DND-41 (cell line): ENCODE measurements at places on chromosomes 4 and X.

- peak; percentile 56 for DNase-seq
Measured at GRCh38 chrX:151680805-151681204, 14.5 kb upstream of the PRRG3 start.

- no peak for DNase-seq
Measured at GRCh38 chr4:165926307-165926706, 53.3 kb downstream of the TLL1 start.

DNA sequence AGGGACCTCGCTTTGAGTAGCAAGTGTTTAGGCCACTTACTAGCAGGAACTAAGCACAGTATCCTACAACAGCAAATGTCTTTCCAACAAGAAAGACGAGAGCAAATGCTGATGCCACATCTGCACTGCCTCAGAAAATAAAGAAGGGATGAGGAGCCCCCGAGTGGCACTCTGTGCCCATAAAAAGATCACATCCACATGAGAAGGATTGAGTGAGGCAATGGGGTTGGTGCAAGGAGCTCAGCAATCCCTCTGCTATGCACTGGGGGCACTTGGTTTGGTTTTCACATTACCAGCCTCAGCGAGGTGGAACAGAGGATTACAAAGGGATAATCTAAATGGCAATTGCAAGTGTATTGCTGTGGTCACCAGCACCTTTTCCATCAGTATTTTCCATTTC lies 252.8 kb upstream of the SLC7A11 start:
- DNase-seq: peak; percentile 45

DNA sequence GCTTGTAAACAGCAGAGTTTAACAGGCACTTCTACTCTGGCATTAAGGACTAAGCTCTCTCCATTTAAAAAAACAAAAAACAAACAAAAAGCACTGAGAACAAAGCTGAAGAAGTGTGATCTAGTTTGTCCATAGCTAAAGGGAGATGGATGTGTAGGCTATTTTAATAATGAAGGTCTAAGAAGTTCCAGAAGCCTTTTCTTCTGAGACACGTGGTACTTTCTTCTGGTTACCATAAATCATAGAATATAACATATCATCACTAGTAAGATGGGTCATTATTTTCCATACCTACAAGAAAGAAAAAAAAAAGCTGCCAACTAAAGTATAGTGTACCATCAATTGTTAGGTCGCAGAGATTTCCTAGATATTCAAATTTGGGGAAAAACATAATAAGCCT lies 722 bp upstream of the NBDY start:
- no peak for DNase-seq

- DNase-seq: no peak
Measured at GRCh38 chr4:159282329-159282728, 179.4 kb downstream of the RAPGEF2 start.

GRCh38 chr4:2771264-2771663 lies 15.1 kb upstream of the TNIP2 start:
- DNase-seq: no peak

DNA sequence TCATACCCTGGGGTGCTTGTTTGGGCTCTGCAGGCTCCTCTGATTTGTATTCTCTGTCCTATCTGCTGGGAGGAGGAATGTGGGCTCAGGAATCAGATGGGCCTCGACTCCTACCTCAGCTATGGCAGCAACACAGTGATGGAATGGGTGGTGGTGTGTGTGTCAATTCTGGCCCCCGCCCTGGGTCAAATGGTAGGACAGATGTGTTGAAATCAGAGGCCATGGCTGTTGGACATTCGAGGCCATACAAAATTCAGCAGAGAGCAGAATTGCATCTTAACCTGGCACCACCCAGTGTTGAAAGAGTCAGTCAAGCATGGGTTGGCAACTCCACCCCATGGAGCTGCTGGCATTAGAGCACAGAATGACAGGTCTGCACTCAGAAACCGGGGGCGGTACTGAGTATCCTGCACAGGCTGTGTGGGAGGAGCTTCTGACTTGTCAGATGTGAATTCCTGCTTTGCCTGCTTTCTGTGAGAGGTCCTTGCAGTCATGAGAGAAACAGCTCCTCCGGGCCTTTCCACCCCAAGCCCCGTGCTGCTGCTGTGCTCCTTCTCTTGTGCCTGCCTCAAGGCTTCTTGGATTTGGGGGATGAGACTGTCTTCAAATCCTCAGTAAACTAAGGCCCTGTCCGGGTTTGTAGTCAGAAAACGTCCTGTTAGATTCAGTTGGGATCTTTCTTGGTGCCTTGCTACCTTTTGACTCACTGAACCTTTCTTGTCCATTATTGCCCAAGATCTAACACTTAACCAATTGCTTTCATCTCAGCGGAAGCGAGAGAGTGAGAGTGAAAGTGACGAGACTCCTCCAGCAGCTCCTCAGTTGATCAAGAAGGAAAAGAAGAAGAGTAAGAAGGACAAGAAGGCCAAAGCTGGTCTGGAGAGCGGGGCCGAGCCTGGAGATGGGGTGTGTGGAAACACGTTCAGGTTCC lies 13.0 kb downstream of the DKC1 start:
- peak; percentile 21 for DNase-seq

GRCh38 chr4:168057412-168057811 lies 34.9 kb upstream of the ANXA10 start:
- no peak for DNase-seq

- no peak for DNase-seq
Measured at GRCh38 chrX:119237562-119237942, 1.5 kb downstream of the PGRMC1 start.

GRCh38 chrX:18574591-18574990 lies 97.3 kb downstream of the RS1 start:
- DNase-seq: no peak

DNA sequence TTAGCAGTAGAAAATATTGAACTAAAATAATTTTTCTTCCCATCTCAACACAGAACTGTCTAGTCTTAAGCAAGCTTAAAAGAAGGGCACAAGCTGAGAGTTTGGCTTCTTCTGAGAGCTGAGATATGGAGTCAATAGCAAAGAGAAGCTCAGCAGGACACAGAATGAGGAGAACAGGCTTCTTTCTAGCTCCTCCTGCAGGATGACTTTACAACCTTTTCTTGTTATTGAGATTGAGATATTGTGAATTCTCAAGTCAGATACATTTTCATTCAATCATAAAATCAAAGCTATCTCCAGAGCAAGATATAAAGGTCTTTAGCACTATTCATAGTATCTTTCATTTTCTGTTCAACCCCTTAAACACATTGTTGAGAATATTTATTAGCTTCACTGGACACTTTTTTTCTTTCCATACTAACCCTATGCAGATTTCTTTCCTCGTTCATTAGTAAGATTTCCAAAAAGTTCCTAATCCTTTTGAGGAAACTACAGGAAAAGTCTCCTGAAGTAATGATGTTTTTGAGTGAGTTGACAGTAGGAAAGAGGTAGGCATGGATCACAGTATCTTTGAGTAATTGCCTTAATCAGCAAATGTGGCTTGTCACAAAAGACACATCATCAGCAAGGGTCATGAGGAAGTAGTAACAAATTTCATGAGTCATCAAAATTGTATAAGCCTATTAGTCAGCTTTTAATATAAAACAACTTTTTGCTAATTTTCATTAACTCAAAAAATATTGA lies 17.8 kb upstream of the CXCL3 start:
- no peak for DNase-seq

DNA sequence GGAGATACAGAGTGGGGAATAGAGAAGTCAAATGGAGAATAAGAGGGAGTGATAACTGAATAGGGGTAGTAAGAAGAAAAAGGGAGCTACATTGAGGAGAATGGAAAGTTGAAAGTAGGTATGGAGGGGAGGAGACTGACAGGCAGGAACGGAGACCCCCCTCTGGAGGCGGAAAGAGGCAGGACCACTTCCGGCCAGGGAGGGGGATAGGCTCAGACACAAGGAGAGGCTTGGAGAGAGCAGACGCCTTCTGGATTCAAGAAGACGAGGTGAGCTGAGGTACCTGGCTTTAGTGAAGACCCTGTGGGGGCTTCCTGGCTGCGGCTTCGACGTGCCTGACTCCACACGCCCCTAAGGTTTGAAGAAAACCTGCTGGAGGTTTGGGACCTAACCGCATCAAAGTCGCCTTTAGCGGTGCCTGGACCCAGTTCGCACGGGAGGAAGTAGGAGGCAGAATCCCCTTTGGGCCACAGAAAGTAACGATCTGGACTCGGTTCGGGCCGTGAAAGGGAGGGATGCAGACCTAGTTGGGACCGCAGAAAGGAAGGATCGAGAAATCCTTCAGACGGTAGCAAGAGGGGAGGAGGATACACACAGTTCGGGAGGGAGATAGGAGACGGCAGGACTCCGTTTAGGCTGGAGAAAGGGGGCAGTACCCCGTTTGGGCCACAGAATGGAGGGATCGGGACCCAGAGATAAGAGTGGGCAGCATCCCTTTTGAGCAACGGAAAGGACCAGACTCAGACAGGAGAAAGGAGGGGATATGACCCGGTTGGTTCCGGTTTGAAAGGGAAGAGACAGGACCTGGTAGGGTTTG lies at the start of gene TRO:
TSS of gene TRO (plus strand) at position 215 of the 817 bp plus-strand sequence. CDS start 1,423 bp downstream, outside the sequence.
- peak; percentile 49 for DNase-seq

GRCh38 chr4:149702414-149703293 lies 113.0 kb downstream of the IQCM start:
- no peak for DNase-seq

DNA sequence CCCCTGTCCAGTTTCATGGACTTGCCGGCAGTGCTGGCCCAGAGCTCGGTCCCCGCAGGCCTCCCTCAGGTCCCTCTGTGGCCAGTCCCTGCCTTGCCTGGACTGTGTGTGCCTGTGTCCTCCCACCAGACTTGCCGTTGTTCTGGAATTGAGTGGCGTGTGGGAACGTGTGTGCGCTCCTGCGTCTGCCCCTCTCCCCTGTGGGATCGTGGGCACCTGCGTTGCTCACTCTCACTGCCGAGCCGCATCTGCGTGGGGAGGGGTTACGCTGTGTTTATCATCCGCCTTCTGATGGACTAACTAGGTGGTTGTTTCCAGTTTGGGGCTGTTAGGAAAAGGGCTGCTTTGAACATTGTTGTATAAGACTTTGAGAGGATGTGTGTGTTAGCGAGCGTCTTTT lies 21.2 kb downstream of the PCGF3 start:
- no peak for DNase-seq

GRCh38 chr4:9870165-9870790 lies 88.8 kb downstream of the DRD5 start:
- DNase-seq: peak; percentile 18

- DNase-seq: no peak
Measured at GRCh38 chr4:3487861-3488260, 24.8 kb downstream of the DOK7 start.

- no peak for DNase-seq
Measured at GRCh38 chrX:71131510-71131909, 13.1 kb downstream of the MED12 start.

GRCh38 chr4:87152310-87153041 lies 67.9 kb downstream of the KLHL8 start:
- no peak for DNase-seq

GRCh38 chr4:83723609-83724008 lies 187.7 kb downstream of the GPAT3 start:
- no peak for DNase-seq

DNA sequence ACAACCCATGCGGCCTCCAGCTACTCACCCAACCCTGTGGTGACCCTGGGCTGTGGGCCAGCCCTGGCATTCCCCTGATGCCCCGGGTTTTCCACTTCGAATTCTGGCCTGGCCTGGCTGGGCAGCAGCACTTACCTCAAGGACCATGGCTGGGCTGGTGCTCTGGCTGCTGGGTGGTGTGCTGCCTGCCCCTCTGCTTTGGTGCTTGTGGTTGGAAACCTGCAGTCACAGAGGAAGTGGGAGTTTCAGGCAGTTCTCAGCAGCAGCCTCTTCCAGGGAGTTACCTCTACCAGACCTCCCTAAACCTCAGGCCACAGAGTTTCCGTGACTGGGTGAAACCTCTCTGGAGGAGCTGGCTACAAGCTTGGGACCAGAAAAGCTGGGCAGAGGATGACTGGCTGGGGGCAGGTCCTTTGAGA lies at the start of gene CXCR3:
TSS of gene CXCR3 (minus strand) at position 209 of the 419 bp plus-strand sequence. CDS start at position 147, 62 bp downstream.
- DNase-seq: peak; percentile 77

GRCh38 chrX:153727123-153727931 lies 2.7 kb downstream of the ABCD1 start:
- DNase-seq: no peak

DNA sequence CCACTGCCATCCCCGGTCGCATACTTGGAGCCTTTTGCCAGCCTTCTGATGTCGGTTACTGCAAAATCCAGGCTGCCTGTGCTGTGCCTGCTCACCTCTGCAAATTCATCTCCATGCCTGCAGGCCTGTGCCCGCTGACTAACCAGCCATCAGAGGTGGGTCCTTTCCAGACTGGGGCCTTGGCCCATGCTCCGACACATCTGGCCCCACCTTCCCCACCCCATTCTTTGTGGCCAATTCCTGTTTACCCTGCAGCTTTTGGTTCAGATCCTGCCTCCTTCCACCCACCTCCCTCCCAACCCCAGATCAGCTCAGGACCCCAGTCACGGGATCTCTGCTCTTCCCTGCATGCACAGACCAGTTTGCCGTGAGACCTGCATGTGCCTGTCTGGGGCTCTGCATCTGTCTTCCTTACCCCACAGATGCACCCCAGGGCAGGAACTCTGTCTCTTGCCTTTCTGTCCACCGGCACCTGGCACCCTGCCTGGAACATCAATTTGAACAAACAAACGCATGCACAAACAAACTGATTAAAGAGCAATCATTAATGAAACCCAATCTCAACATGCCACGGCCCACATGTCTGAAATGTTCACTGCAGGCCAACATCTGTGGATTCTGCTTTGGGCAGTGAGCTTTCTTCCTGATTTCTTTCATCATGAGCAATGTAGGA lies 112.8 kb upstream of the PSAPL1 start:
- no peak for DNase-seq

DNA sequence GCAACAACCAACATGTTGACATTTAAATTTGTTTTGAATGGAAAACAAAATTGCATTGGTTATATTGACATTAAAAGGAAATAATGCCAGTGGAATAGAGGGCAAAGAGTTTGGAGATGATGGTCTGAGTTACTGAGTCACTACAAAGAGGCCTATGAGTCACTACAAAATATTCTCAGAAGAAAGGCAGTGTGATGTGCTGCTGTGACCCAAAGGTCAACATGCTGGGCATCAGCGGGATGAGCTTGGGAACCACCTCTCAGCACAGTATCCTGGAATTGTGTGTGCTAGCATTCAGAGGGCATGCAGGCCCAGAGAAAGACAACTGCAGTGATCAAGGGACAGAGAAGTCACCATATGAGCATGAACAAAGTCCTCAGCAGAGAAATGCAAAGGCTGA lies 2.8 kb downstream of the CMC4 start:
- DNase-seq: no peak

GRCh38 chr4:14659286-14659685 lies 343.0 kb upstream of the CPEB2 start:
- DNase-seq: no peak

DNA sequence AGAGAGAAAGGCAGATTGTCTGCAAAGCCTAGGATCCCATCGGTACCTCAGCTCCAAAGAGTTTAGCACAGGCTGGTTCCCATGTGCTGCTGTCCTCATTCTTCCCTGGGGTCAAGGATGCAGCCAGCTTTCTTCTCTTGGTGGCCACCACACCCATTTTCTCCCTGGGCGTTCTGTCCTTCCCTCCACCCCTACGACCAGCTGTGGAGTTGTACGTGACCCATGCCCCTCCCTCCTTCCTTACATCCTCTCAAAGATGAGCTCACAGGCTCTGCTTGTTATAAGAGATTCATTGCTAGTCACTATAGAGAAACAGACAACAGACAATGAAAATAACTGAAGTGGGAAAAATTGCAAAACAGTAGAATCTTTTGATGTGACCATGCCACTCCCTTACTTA lies 74.0 kb upstream of the KLF3 start:
- DNase-seq: no peak
